Activated naive CD4-positive, alpha-beta T cell (primary cell): ENCODE measurements at places on chromosomes 2 and 18.

GRCh38 chr2:169778446-169778845, 20.2 kb upstream of the SSB start:
- no peak for DNase-seq

DNA sequence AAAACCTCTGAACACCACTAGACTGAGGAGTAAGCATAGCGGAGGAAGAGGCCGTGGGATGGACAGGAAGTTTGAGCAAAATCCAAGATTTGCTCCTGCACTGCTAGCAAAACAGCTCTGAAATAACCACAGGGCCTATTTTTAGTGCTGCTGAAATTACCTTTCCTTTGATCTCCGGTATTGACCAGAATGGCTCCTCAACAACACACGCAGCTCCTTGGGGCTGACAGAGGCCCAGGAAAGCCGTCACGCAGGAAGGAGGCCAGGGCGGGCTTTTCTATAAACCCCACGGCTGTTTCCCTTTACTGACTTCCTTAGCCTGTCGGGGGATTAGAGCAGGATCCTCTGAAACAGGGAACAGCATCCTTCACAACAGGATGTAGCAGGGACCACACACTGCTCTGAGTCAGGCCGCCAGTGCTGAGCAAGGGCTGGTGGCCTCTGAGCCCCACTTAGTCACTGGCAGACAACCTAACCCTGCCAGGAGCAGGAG, 80.8 kb upstream of the LCLAT1 start:
- DNase-seq = peak; percentile 29

GRCh38 chr2:134372141-134372540, 118.3 kb downstream of the MGAT5 start:
- no peak for DNase-seq

- no peak for DNase-seq
Observed at GRCh38 chr2:66481100-66481549, 46.2 kb downstream of the MEIS1 start.

- peak; percentile 68 for DNase-seq
Observed at GRCh38 chr18:24118750-24119577, 19.9 kb upstream of the CABYR start.

DNA sequence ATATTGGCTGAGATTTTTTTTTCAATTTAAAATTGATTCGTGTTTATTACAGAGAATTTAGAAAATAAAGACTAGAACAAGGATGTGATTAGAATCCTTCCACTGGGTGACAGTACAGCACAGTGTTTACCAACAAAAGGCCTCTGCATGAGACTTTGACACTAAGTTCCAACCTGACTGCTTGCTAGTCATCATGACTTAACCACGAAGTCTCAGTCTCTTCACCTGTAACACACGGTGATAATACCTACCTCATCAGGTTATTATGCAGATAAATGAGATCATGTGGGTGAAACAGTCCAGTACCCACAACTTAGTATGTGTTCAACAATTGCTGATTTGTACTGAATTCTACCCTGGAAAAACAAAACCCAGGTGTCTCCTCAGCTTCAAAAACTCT, 151.2 kb downstream of the STK39 start:
- no peak for DNase-seq

- no peak for DNase-seq
Observed at GRCh38 chr2:230254152-230254881, 28.8 kb downstream of the SP140 start.
